ENCODE measurements at places on chromosomes 4 and X. TPM values are rescaled to one million over a fixed set of nuclear protein-coding genes. Genes with fewer than 3 reads are reported as not detected.

- no peak for DNase-seq
These were observed 187.6 kb downstream of the CBR4 start for GRCh38 chr4:168822481-168822880.

- no peak for DNase-seq
These were observed 57.5 kb upstream of the WDR1 start for GRCh38 chr4:10173754-10174749.

DNA sequence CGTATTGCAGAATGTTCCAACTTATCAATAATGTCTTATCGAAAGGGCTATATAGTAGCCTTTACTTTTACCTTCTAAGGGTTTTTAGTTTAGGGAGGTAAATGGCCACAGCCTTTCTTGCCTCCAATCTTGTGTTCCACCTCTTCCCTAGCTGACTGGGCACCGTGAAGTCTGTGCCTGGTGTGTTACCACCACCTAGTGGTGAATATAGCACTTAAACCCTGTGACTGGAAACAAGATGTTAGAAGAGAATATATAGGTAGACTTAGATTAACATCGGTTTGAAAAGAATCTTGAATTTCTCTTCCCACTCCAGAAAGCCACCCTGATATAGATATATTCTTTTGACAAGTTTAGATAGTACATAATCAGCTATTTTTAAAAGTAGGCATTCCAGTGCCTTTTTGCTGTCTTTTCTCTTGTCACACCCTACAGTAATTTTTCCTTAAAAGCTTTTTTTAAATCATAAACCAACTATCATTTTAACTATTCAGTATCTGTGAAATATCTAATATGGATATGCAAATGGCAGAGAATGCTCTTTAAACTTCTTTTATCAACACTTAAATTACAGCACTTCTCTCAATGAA, 27.8 kb upstream of the ADH7 start:
- peak; percentile 71 for DNase-seq

- DNase-seq, result no peak
These were observed 244.2 kb downstream of the ANK2 start for GRCh38 chr4:113293674-113294073.

DNA sequence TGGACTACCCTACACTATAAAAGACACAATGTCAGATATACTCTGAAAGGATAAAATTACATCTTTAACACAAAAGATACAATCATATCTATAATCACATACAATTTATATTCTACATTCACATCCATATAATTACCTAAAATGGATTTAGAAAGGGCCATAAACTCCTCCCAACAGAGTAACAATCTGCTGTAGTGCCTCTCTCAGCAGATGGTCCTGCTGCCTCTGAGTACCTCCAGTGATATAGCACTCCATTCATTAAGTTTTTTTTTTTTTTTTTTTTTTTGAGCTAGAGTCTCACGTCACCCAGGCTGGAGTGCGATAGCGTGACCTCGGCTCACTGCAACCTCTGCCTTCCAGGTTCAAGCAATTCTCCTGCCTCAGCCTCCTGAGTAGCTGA, 7.4 kb downstream of the ANKRD37 start:
- DNase-seq, result no peak

GRCh38 chr4:138162259-138162658, 79.9 kb downstream of the SLC7A11 start:
- no peak for DNase-seq

DNA sequence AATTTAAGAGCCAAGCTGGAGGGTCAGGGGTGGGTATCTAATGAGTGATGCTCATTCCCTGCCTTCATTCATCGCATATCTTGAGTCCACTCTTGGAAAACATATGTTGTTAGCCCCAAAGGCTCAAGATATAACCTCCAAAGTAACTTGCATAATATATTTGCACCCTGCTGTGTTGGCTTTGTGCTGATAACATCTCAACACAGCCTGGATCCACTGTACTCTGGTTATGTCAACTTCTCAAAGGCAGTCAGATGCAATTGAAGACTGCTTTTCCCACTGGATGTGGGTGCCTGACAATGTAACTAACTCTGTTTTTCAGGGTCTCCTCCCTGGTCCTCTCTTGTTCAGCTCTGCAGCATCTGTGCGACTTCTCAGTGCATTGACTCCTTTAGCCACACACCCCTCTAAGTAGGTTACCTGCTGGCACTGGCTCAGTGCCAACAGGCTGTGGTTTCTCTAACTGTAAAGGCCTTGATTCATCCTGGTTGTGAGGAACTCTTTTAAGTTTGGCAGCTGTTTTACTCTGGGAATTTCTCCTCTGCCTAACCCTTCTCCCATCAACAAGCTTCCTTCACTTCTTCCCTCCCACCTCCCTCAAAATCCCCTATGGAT, 28.1 kb downstream of the SLC16A2 start:
- no peak for DNase-seq

GRCh38 chr4:3767570-3768288, 1.5 kb downstream of the ADRA2C start:
- peak; percentile 27 for DNase-seq

- no peak for DNase-seq
These were observed 115.9 kb downstream of the HPGD start for GRCh38 chr4:174406383-174406782.

DNA sequence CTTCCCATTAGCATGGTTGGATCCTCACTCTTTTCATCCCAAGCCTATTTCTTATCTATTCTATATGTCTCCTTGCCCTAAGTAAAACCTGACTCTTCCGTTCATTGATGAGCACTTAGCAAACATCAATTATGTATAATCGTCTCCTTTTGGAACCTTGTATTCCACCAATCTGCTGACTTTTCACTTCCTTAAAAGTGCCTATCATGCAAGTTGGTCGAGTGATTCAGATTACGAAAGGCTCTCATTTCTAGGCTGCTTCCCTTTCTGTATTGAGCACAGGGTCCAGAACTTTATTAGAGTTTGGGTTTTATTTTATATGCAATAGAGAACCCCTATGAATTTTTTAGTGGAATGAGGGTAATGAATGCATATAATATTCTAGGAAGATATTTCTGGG, 27.1 kb upstream of the ALB start:
- no peak for DNase-seq

- no peak for DNase-seq
These were observed 48.8 kb downstream of the PPP2R2C start for GRCh38 chr4:6423575-6423974.

DNA sequence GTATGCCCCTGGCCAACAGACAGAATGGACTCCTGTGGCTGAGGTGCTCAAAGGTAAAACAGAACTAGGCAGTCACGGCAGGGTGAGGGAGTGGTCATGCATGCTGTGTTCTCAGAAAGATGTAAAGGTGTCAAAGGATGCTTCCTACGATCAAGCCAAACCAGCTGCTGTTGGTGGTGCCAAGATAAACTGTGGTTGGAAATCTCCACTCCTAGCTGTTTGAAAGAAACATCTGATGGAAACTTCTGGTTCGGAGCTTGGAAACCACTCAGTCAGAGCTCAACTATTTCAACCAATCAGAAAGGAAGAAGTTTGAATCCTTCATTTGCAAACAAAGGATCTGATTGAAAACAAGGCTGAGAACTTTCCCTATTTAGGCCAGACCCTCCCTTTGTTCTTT, 68.5 kb upstream of the DDX60 start:
- DNase-seq, result no peak

DNA sequence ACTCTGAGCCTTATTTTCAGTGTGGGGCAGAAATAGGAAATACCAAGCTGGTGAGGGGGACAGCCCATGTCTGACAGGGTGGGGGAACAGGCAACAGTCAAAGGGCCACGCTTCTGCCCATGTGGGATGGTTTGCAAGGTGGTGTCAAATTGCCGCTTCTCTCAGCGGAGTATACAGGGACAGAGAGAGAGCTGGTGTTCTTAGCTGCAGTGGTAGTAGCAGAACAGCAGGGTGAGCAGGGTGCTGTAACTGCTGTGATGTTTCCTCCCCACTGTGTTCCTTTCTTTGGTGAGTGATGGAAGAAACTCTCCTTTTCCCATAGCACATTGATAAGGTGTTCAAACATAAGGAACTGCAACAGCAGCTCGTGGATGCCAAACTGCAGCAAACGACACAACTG, 37.9 kb downstream of the RBBP7 start:
- DNase-seq, result no peak

- DNase-seq, result no peak
These were observed 6.9 kb downstream of the CXCL3 start for GRCh38 chr4:74031576-74031975.

DNA sequence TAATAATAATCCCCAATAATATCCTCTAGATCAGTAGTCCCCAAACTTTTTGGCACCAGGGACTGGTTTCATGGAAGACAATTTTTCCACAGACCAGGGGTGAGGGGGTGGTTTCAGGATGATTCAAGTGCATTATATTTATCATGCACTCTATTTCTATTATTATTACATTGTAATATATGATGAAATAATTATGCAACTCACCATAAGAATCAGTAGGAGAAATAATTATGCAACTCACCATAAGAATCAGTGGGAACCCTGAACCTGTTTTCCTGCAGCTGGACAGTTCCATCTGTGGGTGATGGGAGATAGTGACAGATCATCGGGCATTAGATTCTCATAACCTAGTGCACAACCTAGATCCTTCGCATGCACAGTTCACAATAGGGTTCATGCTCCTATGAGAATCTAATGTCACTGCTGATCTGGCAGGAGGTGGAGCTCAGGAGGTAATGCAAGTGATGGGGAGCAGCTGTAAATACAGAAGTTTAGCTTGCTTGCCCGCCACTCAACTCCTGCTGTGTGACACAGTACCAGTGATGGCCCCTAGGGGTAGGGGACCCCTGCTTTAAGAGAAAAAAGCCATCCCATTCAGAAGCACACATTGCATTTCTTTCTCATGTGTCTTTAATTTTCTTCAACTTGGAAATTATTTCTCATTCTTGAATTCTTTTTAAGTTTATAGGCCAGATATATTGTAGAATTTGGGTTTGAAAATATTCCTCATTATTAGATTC, 16.0 kb upstream of the SH3RF1 start:
- DNase-seq, result peak; percentile 22

GRCh38 chr4:24894846-24895245, 18.0 kb downstream of the CCDC149 start:
- DNase-seq, result no peak

DNA sequence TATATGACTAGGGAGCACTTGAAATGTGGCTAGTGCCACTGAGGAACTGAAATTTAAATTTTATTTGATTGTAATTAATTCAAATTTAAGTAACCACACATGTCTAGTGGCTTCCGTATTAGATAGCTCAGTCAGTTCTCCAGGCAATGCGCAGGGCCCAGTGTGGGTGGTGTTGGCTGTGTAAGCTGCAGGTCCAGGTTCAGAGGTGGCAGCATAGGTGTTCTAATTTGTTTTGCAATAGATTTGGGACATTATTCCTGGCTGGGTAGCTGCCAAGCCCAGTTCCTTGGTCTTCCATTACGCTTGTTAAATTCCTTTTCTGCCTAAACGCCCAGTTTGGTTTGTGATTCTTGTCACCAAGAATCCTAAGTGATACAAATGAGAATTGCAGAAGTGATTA, 79.5 kb downstream of the FAM184B start:
- no peak for DNase-seq

- no peak for DNase-seq
These were observed 47.9 kb upstream of the TSPAN5 start for GRCh38 chr4:98706200-98706813.

DNA sequence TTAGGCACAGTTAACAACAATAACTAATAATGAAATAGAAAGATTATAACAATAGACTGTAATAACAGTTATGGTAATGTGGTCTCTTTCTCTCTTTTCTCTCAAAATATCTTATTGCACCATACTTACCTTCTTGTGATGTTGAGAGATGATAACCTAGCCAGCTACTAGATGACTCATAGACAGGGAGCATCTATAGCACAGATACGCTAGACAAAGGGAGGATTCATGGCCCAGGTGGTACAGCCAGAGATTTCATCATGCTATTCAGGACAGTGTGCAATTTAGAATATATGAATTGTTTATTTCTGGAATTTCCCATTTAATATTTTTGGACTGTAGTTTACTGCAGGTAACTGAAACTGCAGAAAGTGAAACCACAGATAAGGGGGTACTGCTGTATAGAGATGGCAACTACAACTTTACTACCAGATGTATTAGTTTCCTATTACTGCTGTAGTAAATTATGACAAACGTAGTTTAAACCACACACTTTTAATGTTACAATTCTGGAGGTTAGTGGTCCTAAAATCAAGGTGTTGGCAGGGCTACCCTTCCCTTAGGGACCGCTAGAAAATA, 41.8 kb upstream of the MAGED1 start:
- no peak for DNase-seq

DNA sequence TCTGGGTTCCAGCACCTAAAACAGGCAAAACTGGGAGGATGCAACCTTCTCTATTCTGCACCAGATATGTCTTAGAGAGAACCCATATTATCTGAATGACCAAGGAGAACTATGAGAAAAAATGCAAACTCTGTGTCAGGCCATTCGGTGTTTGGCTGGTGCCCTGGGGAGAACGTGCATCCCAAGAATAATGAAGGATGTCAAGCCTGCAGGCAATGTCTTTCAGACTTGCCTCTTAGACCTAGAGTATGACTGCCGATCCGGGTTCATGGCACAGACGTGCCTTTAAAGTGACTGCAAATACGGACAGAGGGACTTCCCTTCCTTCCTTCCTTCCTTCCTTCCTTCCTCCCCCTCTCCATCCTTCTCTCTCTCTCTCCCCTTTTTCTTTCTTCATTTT, 6.9 kb downstream of the XAGE1B start:
- no peak for DNase-seq

DNA sequence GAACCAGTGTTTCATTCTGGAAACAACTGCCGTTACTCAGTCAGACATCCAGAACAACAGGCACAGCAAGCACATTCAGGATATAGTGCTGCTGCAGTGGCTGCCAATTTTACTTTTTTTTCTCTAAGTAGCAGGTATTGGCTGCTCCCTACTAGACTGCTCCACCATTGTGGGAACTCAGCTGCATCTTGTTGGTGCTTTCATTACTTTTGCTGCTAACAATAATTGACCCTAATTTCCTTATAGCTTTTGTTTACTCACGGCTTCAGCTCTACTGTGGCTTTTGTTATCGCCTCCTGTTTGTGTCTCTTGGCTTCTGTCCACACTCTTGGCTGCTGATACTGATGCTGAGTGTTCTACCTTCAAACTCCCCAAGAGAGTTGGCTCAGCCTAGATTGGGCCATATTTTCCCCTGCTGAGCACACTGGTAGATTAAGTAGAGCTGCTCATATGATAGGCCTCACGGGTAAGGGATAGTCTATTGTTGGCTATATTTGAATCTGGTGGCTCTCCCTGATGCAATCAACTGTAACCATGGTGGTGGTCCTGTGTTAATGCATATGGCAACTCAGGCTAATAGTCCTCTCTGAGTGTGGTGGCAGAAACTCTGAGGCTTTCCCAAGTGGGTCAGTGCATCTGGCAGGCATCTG, 44.5 kb upstream of the IL2 start:
- DNase-seq, result no peak

The ENPEP gene
- total RNA-seq, result 0.32 TPM

The NPY1R gene
- 1.6 TPM for total RNA-seq

The PDE6B gene
- total RNA-seq, result under 0.01 TPM

The CCKAR gene
- total RNA-seq, result 0.43 TPM

The APLN gene
- total RNA-seq, result under 0.01 TPM

The SGCB gene
- 21.3 TPM for total RNA-seq

The DMRTC1B gene
- total RNA-seq, result not detected

The KLHL34 gene
- total RNA-seq, result not detected

The LRAT gene
- not detected for total RNA-seq

The SORCS2 gene
- under 0.01 TPM for total RNA-seq
